Ascending aorta (tissue), 2 donors: ENCODE measurements at places on chromosomes 1 and 21.

GRCh38 chr21:42669041-42669440 lies 15.6 kb downstream of the PDE9A start:
- no peak for DNase-seq

DNA sequence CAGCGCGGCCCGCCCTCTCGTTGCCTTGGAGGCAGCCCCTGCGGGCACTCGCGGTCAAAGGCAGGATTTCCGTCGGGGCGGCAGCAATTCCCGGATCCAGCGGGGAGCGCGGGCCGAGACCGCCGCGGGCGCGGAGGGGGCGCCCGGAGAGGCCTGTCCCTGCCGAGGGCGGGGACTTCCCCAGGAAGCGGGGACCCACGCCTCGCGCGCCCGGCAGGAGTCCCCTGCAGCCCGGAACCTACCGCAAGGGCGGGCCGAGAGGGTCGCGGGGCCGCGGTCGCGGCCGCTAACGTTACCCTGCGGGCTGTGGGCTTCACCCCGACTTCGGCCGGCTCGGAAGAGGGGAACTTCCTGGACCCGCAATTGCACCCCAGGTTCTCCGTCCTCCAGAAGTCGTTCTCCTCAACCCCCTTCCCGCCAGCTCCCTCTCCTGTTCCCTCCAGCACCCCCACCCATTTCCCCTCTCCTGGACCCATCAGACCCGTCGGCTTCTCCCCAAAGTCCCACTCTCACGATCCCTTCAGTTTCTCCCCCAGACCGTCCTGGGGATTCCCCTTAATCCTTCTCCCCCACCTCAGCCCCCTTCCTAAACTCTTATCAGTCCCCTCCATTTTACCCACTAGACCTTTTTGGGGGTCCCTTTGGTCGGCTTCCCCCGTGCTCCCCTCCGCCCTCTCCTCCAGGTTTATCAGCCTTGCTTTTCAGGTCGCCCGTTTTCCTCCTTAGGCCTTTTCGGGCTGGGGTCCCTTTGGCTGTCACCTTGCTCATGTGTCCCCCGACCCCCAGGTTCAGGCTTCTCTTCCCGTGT lies 604 bp downstream of the FGR start:
- DNase-seq = peak; percentile 72

- DNase-seq = no peak
These were observed 82.2 kb upstream of the NFASC start for GRCh38 chr1:204788470-204788869.

GRCh38 chr21:43712268-43712942 lies 6.5 kb upstream of the PDXK start:
- no peak for DNase-seq

DNA sequence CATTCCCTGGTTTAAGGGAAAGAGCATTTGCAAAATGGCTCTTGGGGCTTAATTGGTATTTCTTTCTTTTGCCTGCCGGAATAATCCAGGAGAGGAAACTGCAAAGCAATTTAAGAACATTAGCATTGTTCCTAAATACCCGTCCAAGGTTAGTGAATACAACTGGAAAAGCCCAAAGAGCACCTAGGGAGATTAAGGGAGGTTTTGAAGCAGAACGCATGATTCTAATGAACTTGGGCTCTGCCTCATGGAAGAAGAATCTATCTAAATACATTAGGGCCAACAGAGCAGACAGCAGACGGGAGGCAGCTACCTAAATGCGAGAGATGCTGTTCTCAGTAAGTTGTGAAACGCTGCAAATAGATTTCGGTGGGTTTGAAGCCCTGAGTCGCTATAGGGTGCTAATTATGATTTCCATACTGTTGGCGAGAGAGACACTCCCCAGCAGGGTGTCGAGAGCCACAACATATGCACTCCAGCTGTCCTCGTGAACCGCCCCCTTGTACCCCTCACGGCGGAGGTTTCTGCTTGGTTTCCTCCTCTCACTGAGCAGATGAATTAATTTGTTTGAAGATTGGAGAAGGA lies 326.7 kb upstream of the CAMK1G start:
- no peak for DNase-seq

DNA sequence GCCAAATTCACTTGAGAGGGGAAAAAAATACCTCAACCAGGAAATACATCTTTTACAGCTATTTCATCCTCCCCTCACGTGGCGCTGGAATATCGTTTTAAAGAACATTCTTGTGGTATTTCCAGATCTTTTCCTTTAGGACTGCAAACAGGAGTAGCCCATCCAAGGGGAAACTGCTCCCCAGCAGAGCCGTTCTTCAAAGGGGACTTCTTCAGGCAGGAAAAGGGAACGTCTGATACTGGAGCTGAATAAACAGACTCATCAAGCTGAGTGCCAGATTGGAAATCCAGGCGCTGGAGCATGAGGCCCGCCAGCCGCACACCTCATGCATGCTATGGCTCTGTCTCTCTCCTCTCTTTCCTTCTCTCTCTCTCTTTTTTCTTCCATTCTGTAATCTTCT lies 34.0 kb upstream of the PROX1 start:
- no peak for DNase-seq

- DNase-seq = no peak
These were observed 1.5 kb downstream of the CELF3 start for GRCh38 chr1:151714820-151715725.

DNA sequence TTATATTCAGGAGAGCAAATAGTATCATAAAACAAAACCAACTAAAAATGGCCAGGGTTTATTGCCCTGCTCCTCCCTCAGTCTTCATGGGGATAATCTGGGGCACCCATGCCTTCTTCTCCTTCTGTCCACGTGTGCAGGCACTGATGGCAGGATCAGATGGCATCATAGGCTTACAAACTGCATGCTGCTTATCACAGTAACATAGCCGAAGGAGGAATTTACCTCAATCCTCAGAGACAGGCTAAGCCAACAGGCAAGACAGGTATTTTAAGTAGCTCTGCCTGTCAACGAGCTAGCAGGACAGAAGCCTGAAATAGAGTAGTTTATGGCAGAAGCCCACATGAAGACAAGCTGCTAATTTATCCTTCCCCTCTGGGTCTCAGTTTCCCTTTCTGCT lies 9.4 kb downstream of the LAMB3 start:
- no peak for DNase-seq

DNA sequence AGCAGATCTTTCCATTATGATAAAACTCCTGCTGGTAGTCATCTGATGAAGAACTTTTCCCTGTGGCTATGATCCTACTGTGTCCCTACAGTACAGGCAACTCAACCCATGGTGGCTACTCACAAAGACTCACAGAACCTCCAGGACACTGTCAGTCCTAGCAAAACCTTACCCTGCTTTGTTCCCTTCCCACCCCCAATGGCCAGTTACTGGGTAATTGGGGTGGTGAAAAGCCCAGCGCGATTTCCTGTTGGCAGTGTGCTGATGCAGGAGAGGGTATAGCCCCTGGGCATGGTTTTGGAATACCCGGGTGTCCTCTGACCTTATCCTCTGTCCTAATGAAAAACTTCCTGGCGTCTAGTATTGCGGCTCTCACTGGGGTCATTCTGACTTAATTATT lies 533 bp upstream of the RGL1 start:
- DNase-seq = no peak

GRCh38 chr1:197783510-197783948 lies 8.2 kb upstream of the DENND1B start:
- no peak for DNase-seq

DNA sequence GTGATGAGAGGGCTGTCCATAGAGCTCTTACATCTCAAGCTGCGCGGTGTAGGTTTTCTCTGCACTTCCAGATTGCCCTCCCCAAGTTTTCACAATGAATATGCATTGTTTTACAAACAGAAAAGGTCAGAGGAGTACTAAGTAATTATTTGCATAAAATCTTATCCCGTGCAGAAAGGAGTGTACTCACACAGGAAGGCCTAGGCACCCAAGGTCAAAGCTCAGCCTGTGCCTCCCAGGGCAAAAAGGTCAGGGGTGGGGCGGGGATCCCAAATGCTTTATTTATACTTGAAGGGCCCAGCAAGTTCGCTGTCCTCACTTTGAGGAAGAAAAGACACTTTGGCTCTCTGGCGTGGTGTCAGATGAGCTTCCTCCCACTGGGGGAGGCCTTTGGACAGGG lies 10.3 kb upstream of the KCNE1 start:
- DNase-seq = no peak

DNA sequence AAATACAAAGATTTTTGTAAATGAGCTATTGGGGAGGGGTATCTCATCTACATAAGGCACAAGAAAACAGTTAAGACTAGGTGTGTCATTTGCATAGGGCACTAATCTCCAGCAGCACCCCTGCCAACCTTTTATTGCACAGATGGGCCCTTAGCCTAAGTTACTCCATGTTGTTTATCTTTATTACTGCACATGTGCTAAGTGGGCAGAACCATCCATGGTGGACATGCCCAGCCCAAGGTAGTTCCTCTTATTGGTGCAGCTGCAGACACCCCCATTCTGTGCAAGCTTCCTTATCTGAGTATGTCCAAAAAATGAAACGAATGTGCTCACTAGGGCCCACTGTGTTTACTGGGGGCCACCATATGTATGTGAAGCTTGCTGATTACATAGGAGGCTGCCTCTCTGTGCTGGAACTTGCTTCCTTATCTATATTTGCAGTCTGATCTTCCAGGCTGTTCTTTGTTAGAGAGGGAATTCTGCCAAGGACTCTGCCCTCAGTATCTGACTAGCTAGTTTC lies 77.3 kb upstream of the NEK7 start:
- DNase-seq = no peak

DNA sequence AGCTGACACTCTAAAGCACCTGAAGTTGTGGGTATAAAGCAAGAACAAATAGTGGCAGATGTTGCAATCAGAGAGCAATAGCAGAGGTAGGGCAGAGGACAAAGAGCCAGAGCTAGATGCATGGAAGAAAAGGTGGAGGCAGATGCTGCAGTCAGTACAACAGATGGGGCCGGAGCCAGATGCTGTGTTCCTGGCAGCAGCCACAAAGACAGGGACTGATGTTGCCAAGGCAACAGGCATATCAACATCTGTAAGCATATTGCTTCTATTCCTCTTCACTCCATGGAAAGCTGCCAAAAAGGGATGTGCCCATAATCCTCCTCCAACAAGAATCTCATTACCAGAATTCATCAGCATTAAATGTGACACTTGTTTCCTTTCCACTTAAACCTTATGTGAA lies 108.0 kb downstream of the TNNI3K start:
- no peak for DNase-seq

GRCh38 chr1:84834419-84835064 lies 58.5 kb downstream of the LPAR3 start:
- DNase-seq = no peak

- no peak for DNase-seq
These were observed 53.8 kb upstream of the TARDBP start for GRCh38 chr1:10958614-10959013.

GRCh38 chr1:41696381-41696780 lies 211.9 kb upstream of the EDN2 start:
- no peak for DNase-seq

- DNase-seq = no peak
These were observed 70.4 kb upstream of the HMCN1 start for GRCh38 chr1:185663771-185664296.

DNA sequence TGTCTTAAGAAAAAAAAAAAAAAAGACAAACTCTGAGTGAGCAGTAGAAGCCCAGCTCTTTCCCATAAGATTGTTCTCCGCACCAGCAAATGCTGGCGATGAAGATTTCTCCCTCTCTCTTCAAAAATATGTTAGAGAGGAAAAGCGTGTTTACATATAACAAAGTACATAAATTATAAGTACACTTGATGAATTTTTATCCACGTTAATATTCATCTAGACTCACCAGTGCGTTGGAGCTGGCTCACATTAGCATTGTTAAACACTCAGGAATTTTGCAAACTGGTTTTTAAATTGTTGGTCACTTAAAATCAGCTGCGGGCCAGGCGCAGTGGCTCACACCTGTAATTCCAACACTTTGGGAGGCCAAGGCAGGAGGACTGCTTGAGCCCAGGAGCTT lies 56.0 kb downstream of the RUNX3 start:
- DNase-seq = no peak

GRCh38 chr21:33355355-33355754 lies 30.6 kb downstream of the IFNAR1 start:
- no peak for DNase-seq
